ENCODE measurements at places on chromosomes 2 and 18. TPM values are rescaled to one million over a fixed set of nuclear protein-coding genes. Genes with fewer than 3 reads are reported as not detected.

DNA sequence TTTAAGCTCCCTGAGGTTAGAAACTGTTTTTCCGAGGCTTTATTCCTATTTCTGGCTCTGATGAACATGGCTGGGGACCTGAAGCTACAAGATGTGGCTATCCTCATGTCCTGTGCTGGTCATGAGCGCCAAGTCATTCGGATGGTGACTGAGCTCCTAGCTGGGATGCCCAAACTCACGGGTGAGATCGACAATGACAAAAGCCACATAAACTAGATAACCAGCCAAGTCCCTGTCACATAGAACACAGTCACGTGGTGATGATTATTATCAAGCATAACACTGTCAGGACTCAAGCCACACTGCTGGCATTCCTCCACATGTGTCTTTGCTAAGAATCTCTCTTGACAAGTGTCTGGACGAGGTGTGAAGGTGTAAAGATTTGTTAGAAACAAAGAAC is 274.9 kb downstream of the CLIP4 start:
- DNase-seq = no peak

DNA sequence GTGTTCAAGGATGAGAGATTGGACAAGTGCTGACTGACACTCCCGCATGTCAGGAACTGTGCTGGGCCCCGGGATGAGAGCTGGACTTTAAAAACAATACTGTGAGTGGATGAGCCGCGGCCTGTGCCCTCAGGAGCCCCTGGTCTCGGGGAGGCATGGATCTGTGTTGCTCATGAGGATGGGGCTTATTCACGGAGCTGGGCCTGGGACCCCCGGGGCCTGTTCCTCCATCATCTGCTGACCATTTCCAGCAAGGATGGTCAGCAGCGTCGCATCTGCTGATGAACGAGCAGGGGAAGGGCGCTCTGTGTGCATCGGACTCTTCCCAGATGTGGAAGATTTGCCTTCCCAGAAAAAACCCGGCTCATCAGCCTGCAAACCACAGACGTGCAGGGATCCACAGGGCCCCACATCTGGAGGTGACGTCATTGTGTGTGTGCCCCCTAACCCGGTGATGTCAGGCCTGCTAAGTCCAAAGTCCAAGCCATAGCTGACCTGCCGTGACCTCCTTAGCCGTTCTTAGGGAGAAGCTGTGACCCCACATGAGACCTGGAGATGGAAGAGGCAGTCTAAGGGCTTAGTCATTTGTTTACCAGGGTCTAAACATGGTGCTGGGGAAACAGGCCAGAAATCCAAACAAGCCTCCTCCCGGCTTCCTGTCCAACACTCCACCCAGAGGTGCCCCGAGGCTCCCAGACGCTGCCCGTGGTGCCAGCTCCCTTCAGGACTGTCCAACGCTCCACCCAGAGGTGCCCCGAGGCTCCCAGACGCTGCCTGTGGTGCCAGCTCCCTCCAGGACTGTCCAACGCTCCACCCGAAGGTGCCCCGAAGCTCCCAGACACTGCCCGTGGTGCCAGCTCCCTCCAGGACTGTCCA is 143.9 kb downstream of the PXDN start:
- no peak for DNase-seq

GRCh38 chr2:18870307-18870706 is 280.9 kb upstream of the NT5C1B start:
- DNase-seq = no peak

DNA sequence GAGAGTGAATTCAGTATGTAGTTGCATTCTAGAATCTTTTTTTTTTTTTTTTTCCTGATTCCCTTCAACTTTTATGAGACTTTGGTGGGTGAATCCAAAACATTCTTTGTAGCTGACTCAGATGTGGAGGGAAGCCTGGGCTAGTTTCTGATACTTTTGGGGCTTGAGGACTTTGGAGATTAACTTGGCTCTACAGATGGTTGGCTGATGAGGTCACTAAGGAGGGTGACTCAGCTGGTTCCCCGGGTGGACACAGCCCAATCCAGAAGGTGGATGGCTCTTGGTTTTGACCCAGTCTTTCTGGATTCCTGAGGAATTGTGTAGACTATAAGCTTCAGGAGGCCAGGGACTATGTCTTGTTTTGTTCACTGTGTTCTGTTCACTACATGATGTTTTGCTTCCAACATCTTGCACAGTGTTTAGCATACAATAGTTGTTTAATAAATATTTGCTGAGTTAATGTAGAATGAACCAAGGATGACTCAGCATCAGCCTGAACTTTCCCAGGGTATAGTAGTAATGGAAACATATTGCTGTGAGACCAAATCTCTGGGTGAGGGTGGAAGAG is 30.5 kb downstream of the LAMA3 start:
- peak; percentile 63 for DNase-seq

GRCh38 chr2:86487062-86487461 is 45.9 kb downstream of the KDM3A start:
- DNase-seq = no peak

DNA sequence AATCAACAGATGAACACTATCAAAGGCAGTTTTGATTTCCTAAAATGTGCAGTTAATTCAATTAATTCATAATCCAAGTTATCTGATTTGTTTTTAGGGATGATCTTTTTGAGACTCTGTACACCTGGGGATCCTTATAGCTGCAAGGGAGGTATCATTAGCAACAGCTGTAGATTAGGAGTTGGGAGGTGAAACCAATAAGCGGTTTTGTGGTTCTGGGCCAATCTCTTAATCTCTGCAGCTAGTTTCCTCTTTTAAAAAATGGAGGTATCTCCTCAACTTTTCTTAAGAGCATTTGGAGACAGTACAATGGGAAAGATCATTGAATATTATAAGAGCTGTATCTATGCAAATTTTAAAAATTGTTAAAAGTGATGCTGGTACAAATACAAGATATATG is 126.0 kb downstream of the MC4R start:
- no peak for DNase-seq

DNA sequence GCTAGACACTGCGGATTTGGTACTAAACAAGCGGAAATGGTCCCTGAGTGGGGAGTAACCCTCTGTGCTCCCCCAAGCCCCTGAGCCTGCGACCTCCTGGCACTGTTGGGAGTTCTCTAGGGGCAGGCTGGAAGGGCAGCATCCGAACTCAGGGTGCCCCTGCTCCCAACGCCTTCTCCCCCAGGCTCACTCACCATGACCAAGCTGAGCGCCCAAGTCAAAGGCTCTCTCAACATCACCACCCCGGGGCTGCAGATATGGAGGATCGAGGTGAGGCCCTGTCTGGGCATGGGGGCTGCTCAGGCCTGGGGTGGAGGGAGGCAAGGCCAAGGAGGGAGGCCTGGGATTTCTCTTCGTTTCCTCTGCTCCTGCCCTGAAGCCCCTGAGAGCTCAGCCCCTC is 4.7 kb downstream of the VIL1 start:
- DNase-seq = no peak

DNA sequence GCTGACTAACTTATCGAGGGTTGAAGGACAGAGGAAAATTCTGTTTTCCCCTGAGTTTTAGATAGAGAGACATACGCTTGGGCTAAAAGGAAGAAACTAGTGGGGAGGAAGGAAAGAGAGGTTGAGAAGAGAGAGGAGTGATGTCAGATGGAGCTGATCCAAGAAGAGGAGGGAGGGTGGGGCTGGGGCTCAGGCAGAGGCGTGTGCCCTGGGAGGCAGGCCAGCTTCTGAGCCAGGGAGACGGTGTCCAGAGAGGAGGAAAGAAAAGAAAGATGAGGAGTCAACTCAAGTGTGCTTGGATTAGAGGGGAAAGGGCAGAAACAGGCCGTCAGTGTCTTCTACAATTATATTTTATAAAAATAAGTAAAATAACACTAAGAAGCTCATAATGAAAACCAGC is 56.2 kb downstream of the EMILIN2 start:
- DNase-seq = peak; percentile 78

- peak; percentile 53 for DNase-seq
Observed at GRCh38 chr2:237488901-237489860, 2.1 kb downstream of the MLPH start.

GRCh38 chr2:186887107-186888090 is 38.4 kb upstream of the ZSWIM2 start:
- peak; percentile 13 for DNase-seq

DNA sequence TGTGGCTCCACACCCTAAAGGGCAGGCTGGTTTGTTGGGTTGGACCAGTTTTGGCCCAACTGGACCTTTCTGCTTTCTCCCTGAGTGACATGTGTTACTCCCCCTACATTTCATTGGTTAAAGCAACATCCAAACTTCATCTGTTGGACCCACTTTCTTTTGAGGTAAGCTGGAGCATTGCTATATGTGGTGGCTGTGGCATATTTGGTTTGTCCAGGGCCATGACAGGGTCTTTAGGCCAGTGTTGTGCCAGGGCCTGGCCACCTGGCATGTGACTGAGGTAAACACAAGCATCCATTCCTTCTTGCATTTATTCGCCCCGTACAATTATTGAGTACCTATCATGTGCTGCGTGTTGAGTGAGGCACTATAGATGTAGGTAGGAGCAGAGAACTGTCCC is 36.8 kb upstream of the MARCO start:
- no peak for DNase-seq

DNA sequence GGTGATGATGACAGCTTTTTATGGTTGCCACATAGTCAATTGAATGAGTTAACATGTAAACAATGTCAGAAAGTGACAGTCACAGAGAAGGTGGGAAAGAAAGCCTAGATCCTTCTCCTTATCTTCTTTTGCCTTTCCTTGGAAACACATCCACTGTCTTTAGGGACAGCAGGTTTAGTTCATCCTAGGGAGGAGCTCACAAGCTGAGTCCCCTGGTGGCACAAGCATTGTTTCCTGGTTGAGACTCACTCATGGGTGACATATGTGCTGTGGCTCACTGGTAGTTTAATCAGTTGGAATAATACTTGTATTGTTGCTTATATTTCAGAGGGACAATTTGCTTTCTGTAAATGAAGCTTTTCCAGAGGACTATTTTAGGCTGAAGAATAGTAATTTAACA is 598.5 kb downstream of the CNTNAP5 start:
- no peak for DNase-seq

GRCh38 chr2:62208074-62208757 is 12.3 kb downstream of the B3GNT2 start:
- no peak for DNase-seq

DNA sequence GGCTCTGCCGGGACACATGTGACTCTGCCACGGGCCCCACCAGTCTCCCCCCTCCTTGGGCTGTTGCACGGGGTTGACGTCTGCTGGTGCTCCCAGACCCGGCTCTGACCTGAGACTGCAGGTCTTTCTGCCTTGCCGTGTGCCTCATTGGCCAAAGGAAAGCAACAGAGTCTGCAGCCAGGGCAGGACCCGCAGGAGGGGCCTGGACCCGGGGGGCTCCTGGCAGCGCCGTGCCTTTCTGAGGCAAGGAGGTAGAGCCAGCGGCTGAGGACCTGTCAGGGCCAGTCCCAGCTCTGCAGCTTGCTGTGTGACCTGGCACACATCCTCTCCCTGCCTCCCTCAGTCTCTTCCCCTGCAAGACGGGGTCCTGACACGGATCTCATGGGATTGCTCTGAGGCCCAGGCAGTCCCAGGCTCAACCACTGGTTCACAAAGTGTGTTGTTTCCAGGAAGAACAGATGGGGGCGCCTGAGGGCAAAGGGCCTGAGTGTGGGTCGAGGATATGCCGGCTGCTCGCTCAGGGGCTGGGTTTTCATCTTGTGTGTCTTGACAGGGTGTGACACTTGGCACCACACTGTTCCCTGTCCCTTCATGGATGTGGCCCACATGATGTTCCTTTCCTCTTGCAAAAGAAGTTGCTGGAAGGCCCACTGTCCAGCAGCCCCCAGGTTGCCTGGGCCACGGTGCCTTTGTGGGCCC is 9.0 kb downstream of the CAPN10 start:
- no peak for DNase-seq

GRCh38 chr2:95351598-95351915 is 51.0 kb upstream of the FAHD2A start:
- no peak for DNase-seq

DNA sequence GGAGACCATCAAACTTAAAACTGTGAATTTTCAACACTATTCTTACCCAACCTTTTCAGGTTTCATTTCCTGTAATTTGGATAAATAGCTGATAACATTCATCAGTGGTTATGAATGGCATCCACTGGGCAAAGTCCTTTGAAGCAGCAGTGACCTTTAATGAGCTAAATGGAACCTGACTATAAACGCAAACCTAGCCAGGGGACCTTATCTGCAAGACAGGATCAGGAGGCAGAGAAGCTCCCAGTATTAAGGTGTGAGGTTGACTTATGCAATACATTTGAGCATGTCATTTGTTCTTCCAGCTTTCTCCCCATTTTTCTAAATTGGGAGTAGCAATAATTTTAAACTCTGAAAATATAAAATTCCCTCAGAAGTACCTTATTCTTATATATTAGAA is 38.4 kb downstream of the CREG2 start:
- peak; percentile 48 for DNase-seq

- DNase-seq = no peak
Observed at GRCh38 chr2:40803900-40804299, 352.0 kb upstream of the SLC8A1 start.

- DNase-seq = peak; percentile 87
Observed at GRCh38 chr2:100984892-100985307, 17.2 kb upstream of the RPL31 start.

GRCh38 chr18:75125382-75126331 is 83.3 kb downstream of the PTGR3 start:
- no peak for DNase-seq

The ECEL1 gene
- 1.4 TPM for polyA plus RNA-seq

The SP140L gene
- polyA plus RNA-seq = 7.1 TPM

The TRIM43B gene
- not detected for polyA plus RNA-seq

The CCL20 gene
- polyA plus RNA-seq = 112 TPM

The DUSP28 gene
- 6.3 TPM for polyA plus RNA-seq

The C1D gene
- polyA plus RNA-seq = 29.4 TPM

The RAB1A gene
- polyA plus RNA-seq = 335 TPM

The PAX8 gene
- polyA plus RNA-seq = 0.16 TPM

The MLPH gene
- 6.7 TPM for polyA plus RNA-seq

The TLX2 gene
- not detected for polyA plus RNA-seq

The TMEM247 gene
- not detected for polyA plus RNA-seq

The CGREF1 gene
- 2.2 TPM for polyA plus RNA-seq

The ACAA2 gene
- 165 TPM for polyA plus RNA-seq

The POTEI gene
- 1.2 TPM for polyA plus RNA-seq

All from hepatocyte (in vitro differentiated cells).